ENCODE measurements at places on chromosomes 7 and 10.

DNA sequence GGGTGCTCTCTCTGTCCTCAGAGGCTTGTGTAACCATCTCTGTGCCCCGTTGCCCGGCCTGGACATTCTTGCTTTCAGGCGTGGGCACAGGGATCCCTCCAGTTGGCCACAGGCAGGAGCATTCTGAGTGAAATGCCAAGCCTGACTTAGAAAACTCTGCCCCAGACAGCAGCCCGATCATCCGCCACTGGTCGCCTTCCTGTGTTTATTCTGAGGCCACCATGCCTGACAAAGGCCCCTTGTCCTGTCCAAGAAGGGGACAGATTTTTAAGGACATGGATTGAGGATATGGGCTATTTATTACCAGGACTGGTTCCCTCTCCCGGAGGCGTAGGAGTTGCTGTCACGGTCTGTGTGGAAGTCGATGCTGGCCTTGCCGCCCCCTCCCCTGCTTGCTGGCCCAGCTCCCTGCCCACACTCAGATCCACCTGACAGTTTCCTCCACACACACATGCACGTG is 54.3 kb downstream of the SPOCK2 start:
- DNase-seq: no peak

GRCh38 chr7:108467391-108467790 is 11.2 kb upstream of the NRCAM start:
- no peak for DNase-seq

DNA sequence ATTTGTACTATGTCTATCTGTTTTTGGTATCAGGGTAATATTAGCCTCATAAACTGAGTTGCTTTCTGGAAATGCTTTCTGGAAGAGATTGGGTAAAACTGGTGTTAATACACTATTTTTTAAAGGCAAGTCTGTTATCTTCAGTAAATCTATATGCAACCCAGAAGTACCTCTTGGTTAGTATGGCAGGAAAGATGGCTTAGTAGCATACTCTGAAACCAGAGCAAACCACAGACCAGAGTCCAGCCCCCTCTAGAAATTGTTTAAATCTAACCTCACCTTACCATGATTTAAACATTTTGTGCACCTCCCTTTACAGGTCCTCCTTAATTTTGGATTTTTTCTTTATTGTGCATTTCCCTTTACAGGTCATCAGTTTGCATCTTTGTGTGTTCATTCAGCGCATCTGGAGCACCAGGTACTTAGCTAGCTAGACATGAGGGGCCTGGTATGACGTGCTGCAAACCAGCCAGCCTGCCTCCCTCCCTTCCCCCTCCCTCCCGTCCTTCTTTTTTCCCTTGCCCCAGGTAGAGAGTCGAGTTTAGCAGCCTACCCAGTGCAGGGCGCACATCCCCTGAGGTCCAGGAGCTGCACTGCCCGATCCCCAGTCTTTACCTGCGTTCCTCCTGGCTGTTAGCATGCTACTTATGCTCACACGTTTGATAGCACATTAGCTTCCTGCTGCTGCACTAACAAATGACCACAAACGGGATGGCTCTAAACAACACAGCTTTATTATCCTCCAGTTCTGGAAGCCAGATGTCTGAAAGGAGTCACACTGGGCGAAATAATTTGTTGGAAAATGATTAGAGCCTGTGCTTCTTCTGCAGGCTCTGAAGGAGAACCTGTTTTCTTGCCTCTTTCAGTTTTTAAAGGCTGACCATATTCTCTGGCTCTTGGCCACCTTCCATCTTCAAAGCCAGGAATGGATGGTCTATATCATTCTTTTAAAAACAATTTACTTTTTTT is 299.9 kb upstream of the HABP2 start:
- no peak for DNase-seq

DNA sequence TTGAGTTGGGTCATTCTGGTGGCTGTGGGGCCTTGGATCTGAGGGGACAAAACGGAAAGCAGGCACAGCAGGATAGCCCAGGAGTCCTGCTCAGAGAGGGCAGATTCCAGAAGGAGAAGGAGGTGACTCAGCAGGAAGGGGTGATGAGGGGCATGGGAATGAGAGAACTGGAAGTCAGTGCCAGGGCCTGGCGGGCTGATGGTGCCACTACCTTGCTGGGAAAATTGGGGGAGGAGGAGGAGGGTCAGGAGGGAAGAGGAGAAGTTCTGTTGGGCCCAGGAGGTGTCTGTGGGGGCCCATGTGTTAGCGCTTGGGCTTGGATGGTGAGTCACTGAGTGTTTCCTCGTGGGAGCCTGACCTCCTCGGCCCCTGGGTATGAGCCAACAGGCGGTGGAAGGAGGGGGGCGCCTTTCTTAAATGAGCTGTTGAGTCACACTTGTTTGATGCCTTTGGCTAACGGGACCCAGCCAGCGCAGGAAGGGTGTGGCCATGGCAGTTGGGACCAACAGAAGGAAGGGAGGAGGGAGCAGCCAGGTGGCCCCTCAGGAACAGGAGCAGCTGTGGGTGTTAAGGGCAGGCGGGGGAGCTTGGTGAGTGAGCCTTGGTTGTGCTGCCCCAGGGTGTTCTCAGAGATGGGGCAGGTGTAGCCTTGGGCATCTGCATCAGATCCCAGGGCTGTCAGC is 130.0 kb upstream of the BTBD16 start:
- DNase-seq: no peak

DNA sequence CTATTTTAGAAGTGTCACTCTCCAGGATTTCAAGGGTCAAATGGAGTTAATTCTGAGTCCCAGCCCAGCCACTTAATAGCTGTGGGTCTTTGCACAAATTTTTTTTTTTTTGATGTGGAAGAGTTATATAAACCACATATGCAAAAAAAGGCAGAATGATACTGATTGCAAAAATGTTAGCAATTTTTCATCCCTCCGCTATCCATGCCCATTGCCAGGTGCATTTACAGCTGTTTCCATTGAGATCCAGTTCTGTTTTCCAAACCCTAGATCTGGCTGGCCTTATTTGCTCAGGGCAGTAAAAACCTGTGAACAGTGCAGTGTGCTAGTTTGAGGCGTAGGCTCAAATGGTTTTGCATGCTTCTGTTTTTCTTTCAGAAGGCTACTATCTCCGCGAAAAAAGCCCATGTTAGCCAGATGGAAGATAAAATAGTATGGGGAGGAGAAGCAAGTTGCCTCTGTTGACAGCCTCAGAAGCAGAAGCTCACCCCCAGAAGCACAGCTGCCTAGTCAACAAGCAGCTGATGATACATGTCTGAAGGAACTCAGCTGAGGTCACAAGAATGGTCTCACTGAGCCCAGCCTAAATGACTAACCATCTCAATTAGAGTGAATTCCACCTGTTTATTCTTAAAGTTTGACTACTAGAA is 997 bp upstream of the ZNF138 start:
- no peak for DNase-seq

DNA sequence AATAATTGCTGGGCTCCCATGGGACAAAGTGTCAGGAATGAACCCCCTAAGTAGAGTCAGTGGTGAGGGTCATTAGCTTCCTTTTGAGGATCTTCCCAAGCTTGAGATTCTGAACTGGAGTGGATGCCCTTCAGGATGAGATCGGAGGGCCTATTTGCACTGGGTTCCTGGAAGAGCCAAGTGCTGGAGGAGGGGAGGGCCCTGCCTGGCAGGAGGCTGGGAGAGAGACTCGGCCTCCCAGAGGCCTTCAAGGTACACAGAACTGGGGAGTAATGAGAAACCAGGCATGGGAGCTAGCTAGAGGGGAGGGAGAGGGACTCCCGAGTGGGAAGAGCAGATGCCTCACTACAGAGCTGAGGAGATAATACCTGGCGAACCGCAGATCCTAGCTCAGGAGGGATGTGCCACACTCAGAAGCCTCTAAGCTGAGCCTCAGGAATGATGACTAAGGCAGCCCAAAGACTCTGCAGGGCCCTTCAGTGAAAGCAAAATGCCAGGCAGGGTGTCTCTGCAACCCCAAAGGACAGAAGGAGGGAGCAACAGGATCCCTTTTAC is 9.4 kb downstream of the PDAP1 start:
- DNase-seq: no peak

GRCh38 chr7:107948645-107949442 is 54.1 kb downstream of the LAMB1 start:
- DNase-seq: no peak
